ENCODE measurements at places on chromosomes 4 and X.

DNA sequence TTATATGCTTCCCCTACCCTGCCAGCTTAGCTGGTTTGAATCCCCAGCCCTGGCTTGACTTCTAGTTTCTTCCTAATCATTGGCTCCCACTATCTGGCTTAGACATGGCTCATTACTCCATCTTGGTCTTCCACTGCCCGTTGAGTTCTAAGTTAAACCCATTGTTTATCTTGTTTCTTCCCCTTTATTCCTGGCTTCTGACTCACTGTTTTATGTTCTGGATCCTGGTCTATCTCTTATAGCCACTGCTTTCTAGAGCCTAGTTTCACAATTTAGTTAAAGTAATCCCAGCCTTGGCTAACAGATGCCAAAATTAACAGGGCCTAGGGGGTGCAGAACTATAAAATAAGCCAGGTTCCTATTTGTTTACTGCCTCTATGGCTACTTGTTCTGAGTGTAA is 120.9 kb downstream of the ARHGEF9 start:
- no peak for DNase-seq

DNA sequence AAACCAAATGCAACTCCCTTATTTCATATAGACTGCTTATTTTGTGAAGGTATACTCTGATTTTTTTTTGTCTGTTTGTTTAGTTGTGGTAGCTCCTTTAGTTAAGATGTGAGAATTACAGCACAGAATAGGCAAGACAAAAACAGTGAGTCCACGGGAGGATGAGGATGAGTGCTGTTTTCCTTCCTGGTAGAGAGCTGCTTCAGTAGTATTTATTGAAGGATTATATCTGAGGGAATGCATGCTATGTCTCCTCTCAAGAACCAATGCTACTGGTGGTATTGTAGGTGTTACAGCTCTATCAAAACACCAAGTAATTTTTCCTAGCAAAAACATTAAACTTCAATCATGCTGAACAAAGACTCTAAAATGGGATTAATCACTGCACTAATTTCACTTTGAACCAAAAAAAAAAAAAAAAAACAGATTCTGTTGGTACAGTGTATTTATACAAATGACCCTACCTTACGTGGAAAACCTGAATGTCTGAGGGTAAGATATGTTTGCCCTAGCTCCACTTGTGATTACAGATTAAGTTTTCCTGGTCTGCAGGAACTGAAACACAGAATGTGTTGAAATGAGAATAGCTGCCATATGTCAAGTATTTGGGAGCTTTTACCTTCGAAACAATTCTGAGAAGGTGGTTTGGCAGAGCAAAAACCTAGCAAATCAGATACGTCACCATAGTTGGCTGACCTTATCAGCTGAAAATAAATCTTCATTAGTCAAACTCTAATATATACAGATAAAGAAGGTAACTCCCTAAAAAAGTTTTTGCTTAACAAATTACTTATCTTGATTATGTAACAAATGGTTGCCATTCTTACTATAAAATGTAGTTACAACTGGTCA is 40.3 kb downstream of the PPP3CA start:
- DNase-seq = no peak

- DNase-seq = no peak
Measured at GRCh38 chr4:83851261-83852084, 315.6 kb downstream of the GPAT3 start.

DNA sequence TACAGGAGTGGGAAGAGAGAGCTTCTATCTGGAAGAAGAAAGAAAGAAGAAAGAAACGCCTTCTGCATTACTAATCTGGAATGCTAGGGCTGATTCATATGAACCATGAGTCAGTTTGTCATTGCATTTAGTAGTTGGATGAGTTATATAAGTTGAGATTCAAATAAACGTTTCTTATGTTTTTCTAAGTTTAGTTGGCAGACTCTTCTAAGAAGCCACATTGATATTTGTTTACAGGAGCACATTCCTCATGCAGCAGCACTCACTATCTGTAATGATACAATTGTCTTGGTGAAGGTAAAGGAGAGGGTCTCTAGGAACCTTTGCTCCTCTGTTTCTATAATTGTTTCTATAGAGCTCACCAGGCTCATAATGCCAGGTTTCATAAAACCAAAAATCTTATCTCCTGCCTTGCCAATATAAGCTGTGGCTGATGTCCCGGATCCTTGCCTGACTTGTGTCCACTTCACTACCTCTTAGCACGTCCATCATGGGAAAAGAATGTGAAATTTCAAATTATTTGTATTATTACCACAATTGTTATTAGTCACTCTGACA is 39.5 kb downstream of the HOPX start:
- DNase-seq = peak; percentile 56

DNA sequence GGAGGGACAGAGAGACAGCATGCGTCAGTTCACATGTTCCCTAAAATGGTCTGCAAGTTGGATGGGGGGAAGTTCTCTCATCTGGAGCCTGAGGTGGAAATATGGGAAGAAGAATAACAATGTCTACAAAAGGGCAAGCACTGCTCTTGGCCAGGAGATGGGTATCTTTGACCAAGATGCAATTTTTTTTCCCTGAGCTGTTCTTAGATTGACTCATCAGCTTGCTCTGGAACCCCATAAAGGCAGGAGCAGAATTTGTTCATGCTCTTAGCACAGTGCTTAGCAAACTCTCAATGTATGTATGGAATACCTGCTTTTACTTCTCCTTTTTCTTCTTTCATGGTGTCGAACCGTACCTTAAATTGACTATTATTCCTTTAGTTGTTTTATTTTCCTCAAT is 90.5 kb upstream of the ZNF827 start:
- DNase-seq = no peak

GRCh38 chr4:74897386-74897785 is 35.5 kb upstream of the PARM1 start:
- no peak for DNase-seq

DNA sequence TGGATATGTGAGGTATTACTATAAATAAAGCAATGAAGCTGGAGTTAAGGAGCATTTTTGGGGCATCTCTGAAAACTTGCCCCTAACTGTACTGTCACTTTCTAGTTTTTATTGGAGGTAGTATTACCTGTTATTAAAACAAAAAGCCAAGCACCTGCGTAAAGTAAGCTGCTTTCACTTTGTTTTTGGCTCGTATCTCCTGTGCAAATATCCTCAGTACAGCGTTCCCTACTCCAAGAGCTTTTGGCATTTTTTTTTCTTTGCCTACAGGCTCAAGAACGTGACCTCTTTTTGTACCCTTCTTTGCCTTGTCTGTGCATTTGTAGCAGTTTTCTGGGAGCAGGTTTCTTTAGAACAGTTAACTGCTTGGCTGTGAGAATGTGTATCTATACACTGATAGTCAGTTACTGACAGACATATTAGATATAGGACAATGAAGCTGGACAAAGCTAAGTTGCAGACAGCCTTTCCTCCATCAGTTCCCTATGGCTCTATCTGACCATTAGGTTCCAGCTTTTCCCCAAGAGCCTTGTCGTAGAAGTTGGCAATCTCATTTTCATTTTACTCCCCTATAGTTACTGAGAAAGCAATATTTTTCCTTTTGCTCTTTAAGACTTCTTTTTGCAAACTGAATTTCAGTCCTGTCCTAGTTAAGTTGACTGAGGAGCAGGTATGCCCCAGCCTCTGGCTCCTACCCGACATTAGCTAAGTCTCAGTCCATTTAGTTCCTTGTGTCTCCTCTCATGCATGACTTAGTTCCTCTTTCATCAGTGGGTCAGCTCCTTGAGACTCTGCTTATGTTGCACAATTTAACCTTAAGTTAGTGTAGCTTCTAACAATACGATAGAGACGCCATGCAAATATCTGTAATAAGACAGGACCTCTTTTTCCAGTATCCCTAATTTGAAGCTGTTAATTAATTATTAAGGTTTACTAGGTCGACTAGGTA is 71.5 kb upstream of the HPRT1 start:
- no peak for DNase-seq

DNA sequence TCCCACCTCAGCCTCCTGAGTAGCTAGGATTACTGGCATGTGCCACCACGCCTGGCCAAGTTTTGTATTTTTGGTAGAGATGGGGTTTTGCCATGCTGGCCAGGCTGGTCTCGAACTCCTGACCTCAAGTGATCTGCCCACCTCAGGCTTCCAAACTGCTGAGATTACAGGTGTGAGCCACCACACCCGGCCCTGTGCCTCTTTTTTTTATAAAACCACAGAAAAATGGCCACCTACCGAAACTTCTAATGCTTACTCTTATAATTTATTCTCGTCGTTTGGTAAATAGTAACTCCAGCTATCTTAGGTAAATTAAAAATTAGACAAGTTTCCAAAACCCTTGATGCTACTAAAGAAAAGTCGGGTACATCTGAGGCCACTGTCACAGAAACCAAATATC is 54.4 kb downstream of the IRF2 start:
- DNase-seq = no peak

GRCh38 chr4:78370631-78371372 is 180.8 kb upstream of the ANXA3 start:
- DNase-seq = no peak

DNA sequence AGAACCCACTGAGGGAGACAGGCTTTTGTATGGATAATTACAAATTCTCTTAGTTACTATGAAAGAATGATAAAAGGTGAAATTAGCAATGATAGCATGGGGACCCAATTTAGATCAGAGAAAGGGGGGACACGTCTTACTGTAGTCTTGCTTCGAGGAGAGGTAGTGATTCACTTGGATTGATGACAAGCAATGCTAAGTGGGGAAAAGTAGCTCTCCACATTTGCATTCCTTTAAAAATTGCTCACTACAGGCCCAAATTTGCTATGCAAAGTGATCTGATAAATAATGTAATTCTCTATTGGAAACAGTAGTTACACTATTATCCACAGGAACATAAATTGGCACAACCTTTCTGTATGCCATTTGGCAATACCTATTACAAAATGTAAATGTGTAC is 42.5 kb upstream of the MAP3K15 start:
- DNase-seq = no peak

- peak; percentile 26 for DNase-seq
Measured at GRCh38 chr4:122890147-122890795, 32.1 kb downstream of the NUDT6 start.

DNA sequence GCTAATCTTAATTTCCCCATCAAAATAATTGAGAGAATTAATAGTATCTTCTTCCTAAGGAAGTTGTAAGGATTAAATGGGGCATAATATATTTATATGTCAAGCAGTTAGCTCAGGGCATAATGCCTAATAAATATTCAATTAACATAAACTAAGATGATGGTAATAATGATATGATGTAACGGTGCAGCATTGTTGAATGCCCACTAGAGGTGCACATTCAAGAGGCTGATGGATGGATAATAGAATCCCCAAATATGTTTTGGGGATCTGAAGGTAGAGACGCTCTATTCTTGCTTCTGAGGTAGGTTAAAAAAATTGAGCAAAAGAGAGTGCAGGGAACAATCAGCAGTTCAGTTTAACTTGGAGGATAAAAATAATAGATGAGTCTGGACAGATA is 37.1 kb downstream of the ATOH1 start:
- no peak for DNase-seq

- no peak for DNase-seq
Measured at GRCh38 chr4:112853662-112854256, 195.7 kb upstream of the ANK2 start.

DNA sequence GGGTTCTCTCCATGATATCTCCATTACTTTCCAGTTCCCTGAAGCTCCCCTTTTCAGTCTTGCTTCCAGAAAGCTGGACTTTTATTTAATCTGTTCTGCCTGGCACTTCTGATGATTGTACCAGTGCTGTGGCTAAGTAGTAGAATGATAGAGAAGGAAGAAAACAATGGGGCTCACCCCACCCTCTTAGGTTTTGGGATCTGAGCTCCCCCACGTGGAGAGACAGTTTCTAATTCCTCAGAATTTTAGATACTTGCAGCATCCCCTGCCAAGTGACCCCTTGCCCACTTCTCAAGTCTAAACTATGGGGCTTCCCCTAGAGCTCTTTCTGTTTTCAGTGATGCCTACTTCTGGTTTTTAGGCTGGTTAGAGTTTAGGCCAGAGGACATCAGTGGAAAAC is 73.9 kb downstream of the GC start:
- DNase-seq = no peak

DNA sequence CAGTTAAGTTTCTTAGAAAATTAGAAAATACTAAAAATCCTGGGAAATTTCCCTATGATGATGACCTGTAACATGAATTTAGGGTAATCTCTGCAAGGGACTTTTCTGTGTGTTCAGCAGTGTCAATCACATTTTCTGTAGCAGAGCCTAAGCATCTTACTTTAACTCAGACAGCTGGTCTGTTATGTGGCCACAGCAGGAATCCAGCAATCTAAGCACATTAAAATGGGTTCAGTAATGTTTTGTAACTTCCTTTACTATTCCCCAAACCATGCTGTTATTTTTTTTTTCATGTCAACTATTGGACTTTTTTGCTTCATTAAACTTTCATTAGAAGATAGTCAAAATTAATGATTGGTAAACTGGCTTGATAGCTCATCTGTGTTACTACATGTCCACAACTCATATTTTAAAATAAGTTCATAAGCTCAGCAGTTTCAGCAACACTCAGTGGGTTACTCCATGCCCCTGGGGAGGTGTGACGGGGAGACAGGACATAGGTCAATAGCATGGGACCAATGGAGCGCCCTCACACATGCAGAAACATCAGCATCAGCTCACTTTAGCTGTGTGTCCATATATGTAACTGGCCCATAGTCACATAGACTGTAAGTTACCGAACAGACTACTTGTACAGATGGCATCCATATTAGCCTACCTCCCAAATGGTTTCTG is 168.0 kb upstream of the PACRGL start:
- DNase-seq = no peak

DNA sequence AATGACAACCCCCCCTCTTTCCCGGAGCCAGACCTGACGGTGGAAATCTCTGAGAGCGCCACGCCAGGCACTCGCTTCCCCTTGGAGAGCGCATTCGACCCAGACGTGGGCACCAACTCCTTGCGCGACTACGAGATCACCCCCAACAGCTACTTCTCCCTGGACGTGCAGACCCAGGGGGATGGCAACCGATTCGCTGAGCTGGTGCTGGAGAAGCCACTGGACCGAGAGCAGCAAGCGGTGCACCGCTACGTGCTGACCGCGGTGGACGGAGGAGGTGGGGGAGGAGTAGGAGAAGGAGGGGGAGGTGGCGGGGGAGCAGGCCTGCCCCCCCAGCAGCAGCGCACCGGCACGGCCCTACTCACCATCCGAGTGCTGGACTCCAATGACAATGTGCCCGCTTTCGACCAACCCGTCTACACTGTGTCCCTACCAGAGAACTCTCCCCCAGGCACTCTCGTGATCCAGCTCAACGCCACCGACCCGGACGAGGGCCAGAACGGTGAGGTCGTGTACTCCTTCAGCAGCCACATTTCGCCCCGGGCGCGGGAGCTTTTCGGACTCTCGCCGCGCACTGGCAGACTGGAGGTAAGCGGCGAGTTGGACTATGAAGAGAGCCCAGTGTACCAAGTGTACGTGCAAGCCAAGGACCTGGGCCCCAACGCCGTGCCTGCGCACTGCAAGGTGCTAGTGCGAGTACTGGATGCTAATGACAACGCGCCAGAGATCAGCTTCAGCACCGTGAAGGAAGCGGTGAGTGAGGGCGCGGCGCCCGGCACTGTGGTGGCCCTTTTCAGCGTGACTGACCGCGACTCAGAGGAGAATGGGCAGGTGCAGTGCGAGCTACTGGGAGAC is 1.6 kb downstream of the PCDH10 start:
- no peak for DNase-seq

GRCh38 chrX:9467146-9467545 is 2.3 kb downstream of the TBL1X start:
- DNase-seq = no peak

GRCh38 chr4:162700815-162701361 is 465.8 kb downstream of the NAF1 start:
- no peak for DNase-seq

Data from SW 1271 (cell line).